ENCODE measurements at places on chromosomes 7 and 10.

- no peak for DNase-seq
Observed at GRCh38 chr7:98174334-98175259, 36.6 kb upstream of the BHLHA15 start.

GRCh38 chr10:130834170-130834569 is 477.4 kb downstream of the TCERG1L start:
- peak; percentile 70 for DNase-seq

GRCh38 chr7:132998763-132999162 is 83.1 kb downstream of the CHCHD3 start:
- peak; percentile 53 for DNase-seq

- no peak for DNase-seq
Observed at GRCh38 chr10:19719284-19719683, 96.9 kb upstream of the PLXDC2 start.

- no peak for DNase-seq
Observed at GRCh38 chr10:57018452-57018851, 657.4 kb upstream of the ZWINT start.

DNA sequence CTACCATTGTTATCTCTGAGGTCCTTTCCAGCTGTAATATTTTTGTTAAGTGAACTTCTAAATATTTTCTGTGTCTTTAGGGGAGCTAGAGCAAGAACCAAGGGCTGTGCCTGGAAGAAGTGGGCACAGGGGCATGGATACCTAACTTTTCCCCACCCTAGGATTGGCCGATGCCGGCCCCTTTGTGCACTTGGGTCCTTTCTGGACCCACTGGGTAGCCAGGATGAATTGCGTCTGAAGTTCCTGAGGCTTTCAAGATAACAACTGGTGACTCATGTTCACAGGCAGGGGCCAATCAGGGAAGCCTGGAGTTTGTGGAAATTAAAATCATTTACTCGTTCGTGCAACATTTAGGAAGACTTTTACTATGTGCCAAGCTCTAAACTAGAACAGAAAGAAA is 758 bp downstream of the DPCD start:
- DNase-seq = no peak

- DNase-seq = peak; percentile 67
Observed at GRCh38 chr10:59557052-59557451, 152.6 kb downstream of the SLC16A9 start.

GRCh38 chr10:511849-512191 is 177.6 kb downstream of the DIP2C start:
- DNase-seq = no peak

- no peak for DNase-seq
Observed at GRCh38 chr10:117926491-117926890, 120.2 kb downstream of the RAB11FIP2 start.

GRCh38 chr7:19648791-19649190 is 60.0 kb downstream of the POLR1F start:
- no peak for DNase-seq

DNA sequence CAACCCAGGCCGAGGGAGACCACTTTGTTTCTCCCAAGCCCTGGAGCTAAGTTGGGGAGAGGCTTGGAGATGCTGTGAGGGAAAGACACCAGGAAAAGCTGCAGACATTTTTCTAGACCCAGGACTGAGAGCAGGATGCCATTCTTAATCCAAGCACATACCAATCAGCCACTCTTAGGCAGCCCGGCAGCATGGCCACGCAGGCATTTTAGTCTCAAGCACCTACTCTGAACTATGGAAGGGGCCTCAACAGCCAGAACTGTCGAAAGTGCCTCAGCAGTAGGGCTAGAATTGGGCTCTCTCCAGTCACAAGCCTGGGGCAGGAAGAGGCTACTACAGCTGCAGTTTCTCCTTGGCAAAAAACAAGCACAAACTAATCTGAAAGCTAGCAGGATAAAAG is 57.8 kb downstream of the GCC1 start:
- DNase-seq = peak; percentile 54
